ENCODE measurements at places on chromosomes 6 and 20. TPM values are rescaled to one million over a fixed set of nuclear protein-coding genes. Genes with fewer than 3 reads are reported as not detected.

- no peak for DNase-seq
Observed at GRCh38 chr6:33029328-33030184, 20.2 kb upstream of the HLA-DOA start.

The PAX1 gene
- not detected for total RNA-seq

DNA sequence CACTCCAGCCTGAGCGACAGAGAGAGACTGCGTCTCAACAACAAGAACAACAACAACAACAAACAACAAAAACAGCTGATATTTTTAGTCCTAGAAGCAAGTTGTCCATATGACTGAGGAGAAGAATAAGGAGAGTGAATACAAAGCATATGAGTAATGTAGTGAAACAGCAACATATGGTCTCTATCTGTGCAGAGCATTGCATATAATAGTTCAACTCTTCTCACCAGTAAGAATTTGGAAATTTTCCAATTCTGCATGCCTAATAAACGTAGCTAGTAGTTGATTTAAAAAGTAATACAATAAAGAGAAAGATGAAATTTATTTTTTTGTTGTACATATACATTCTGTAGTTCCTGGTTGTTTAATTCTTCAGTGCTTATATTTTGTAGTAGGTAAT is 129.7 kb upstream of the FAM83B start:
- no peak for DNase-seq

- DNase-seq, result no peak
Observed at GRCh38 chr6:133223452-133224029, 17.6 kb upstream of the EYA4 start.

DNA sequence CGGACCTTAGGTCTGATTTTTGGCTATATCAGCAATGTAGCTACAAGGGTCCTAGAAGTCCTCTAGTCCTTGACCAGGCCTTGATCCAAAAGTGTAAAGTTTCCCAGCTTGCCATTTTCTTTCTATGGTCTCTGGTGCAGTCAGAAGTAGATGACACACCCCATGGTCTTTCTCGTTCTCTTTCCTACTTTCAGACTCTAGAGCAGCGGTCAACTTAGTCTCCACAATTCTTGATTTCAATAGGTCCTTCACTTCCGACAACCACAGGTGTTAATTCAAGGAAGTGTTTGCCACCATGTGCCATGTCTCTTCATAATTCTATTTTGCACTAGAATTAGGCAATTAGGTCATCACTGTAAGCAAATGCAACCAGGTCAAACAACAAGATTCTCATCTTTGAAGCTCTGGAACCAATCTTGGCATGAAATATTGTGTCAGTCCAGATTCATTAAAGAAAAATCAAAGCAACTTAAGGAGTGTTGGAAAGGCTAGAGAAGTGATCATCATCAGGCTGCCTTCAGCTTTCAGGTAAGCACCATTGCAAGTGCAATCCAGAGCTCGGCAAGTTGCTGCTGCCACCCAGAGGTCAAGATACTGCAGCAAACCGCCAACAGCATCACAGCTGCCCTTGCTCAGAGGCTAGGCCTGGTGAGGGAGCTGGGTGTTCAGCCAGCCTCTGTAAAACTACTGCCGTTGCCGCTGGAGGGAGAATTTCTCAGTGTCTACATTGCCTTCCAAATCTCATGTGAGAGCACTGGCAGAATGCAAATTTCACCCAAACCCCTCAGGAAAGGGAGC is 5.6 kb upstream of the SYNE1 start:
- DNase-seq, result peak; percentile 52

- DNase-seq, result no peak
Observed at GRCh38 chr6:109892451-109893435, 85.4 kb upstream of the GPR6 start.

DNA sequence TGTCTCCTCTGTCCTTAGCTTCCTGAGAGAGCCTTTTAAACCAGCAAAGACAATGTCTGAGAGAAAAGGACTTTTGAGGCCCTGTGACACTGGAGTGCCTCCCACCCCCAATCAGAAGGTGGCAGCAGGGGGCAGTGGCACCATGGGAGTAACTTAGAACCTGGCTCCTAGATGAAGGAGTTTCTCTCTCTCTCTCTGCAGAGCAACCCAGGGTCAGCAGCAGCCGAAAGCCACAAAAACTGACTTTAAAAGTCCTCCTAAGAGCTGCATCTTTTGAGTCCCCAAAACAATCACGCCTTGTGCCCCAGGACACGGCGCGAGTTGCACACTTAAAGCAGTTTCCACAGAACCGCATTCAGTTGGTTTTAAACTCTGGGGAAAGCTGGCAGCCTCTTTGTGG is 5.3 kb upstream of the TCP11 start:
- DNase-seq, result peak; percentile 37

The C6orf15 gene
- total RNA-seq, result not detected

DNA sequence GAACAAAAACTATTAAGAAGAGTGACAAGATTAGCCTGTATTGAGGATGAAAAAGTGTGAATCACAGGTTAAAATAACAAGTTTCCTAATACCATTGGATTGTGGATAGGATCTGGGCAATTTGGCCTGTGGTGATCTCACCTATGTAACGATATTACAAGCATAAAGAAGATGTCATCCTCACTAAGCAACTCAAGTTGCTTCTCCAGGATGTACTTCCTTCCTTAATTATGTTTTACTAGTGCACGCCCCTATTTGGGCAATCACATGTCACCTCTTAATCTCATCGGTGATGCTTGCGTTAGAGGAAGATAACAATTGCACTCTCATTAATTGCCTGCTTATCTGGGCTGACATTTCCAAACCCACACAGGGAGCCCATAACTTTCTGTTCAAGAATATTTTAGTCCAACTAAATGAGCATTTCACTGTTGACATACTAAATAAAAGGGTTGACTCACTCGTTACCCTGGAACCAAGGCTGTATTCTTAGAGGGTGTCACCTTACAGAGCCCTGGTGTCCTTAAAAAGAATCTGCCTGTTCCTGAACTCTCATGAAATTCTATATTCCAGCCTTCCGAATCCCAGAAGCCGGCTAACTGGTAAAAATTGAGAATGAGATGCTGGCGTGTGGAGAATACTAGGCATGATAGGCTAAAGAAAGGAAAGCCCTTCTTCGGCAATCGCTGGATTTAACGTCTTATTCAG is 88.2 kb upstream of the ATXN1 start:
- no peak for DNase-seq

DNA sequence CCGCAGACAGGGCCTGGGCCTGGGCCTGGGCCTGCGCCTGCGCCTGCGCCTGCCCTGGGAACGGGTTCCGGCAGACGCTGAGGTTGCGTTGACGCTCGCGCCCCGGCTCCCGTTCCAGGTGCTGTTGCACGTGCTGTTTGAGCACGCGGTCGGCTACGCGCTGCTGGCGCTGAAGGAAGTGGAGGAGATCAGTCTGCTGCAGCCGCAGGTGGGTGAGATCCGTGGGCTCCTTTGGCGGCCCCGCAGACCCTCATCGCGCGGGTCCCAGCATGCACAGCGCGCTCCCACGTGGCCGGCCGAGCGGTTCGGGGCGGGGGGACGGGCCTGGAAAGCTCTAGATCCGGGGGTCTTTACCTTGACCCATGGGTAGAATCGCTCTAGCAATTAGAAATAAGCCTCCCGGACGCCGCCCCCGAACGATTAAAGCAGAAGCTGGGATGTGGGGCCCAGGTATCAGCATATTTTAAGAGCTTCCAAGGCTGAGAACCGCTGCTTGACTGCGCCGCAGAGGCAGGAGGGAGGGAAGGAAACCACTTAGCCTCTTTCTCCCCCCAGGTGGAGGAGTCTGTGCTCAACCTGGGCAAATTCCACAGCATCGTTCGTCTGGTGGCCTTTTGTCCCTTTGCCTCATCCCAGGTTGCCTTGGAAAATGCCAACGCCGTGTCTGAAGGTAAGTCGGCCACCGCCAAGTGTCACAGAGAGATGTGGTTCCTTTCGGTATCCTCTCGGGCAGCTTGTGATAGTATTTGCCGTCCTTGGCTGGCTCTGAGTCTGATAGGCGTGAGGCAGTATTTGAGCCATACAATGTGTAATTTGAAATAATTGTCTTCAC is 508 bp downstream of the NOP56 start:
- peak; percentile 34 for DNase-seq

DNA sequence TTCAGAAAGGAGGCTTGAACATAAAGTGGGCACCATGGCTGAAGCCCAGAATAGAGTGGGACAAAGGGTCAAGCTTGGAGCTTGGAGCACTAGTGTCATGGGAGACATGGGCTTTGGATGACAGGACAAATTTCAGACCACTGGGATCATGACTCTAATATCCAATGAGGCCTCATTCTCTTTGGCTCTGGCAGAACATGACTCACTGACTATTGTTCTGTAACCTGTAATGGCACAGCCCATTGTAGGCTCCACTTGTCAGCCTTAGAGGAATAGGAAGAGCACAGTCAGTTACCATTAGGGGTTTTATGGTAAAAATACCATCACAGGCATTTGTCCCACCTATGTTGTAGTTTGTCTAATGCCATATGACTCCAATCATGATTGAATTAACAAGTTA is 34.0 kb upstream of the MMS22L start:
- no peak for DNase-seq

The SUN5 gene
- not detected for total RNA-seq

- DNase-seq, result no peak
Observed at GRCh38 chr6:147022041-147022440, 182.2 kb upstream of the STXBP5 start.

- no peak for DNase-seq
Observed at GRCh38 chr6:134195164-134195906, 122.6 kb downstream of the SGK1 start.

- no peak for DNase-seq
Observed at GRCh38 chr6:14422917-14423316, 305.3 kb downstream of the CD83 start.

The ACTL10 gene
- 0.22 TPM for total RNA-seq

The FAM50B gene
- total RNA-seq, result 23.2 TPM

- no peak for DNase-seq
Observed at GRCh38 chr6:158487495-158487894, 72.4 kb upstream of the TMEM181 start.

GRCh38 chr6:109372130-109372529 is 10.1 kb downstream of the CD164 start:
- no peak for DNase-seq

The COL11A2 gene
- total RNA-seq, result 1.3 TPM

- DNase-seq, result no peak
Observed at GRCh38 chr6:1834207-1834606, 224.5 kb downstream of the FOXC1 start.

- no peak for DNase-seq
Observed at GRCh38 chr6:11093376-11093625, 333 bp upstream of the SMIM13 start.

GRCh38 chr6:26022132-26022472 is 59.5 kb downstream of the TRIM38 start:
- no peak for DNase-seq

DNA sequence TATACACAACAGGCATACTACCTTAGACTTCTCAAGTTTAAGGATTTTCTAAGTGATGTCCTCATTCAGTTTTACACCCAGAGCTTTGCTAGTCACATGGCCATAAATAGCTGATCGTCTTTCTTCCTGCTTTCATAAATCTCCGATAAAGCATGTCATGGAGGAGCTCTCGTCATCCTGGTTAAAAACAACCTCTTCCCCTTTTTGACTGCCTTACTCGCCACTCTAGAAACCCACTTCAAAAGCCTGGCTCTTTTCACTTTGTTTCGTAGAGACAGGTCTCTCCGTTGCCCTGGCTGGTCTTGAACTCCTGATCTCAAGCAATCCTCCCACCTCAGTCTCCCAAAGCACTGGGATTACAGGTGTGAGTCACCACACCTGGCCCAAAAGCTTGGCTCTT is 67.0 kb upstream of the SMIM29 start:
- no peak for DNase-seq

DNA sequence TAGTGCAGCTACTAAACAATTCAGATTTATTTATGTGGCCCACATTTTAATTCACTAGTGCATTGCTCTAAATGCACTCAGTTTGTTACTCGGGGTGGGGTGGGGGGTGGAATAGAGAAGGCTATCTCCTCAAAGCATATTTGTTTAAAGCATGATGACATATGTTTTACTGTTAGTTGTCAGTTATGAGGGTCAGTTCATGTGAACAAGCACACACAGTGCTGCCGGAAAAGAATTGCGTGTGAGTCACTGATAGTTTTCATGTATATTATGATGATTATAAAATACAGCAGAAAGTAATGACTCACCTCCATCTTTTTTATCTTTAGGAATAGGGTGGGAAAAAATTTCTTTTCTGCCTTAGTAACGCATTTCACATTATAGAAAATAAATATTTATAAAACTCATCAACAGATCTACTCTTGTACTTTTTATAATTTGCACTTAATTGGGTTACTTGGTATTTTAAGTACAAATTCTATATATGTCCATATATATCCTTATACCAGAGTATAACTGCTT is 42.2 kb upstream of the STXBP5 start:
- DNase-seq, result no peak

DNA sequence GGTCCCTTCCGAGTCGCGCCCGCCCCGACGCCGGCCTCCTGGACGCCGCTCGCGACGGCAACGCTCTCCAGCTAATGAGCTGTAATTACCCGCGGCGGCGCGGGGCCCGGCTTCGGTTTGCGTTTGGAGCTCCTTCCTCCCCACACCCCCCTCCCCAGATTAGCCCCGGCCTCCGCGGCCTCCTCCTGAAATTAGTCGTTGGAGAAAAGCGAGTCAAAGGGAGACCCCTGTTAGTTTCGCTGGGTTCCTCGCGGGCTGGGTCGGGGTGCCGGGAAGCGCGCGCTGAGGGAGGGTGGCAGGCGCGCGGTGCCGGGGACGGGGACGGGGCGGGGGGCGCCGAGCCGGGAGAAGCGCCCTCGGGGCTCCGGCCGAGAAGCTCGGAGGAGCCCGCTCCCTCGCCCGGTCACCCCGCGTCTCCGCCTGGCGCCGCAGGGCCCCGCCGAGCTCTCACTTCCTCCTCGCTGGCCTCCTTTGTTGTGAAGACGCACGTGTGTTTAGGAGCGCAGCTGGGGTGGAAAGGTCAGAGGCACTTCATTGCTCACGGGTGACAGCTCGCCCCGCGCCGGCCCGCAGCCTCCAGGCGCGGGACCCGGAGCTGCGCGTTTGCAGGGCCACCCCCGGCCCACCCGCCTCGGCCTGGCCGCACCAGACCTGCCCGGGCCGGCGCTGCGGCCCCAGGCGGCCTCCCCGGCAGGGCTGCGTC is 4.9 kb downstream of the FOXC1 start:
- DNase-seq, result no peak

DNA sequence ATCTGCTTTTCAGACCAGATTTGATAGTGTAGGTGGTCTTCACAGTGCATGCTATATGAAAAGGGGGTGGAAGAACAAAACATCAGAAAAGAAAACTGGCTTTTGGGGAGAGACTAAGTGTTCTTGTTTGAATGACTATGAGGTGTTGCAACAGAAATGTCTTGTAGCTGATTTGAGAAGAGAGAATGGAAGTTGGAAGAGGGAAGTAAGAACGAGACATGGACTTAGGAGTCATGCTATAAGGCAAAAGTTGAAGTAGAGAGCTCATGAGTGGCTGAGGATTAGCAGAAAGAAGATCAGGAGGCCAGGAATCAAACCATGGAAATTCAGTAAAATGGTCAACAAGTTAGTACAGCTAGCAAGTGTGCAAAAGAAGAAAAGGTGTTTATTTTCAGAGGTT is 32.1 kb downstream of the FNDC1 start:
- no peak for DNase-seq

- DNase-seq, result no peak
Observed at GRCh38 chr6:164208371-164208770, 793.9 kb downstream of the QKI start.

Data from left ventricle myocardium inferior (tissue), 1 donor.